Mesothelial cell of epicardium (in vitro differentiated cells): ENCODE measurements at places on chromosomes 16 and 17.

DNA sequence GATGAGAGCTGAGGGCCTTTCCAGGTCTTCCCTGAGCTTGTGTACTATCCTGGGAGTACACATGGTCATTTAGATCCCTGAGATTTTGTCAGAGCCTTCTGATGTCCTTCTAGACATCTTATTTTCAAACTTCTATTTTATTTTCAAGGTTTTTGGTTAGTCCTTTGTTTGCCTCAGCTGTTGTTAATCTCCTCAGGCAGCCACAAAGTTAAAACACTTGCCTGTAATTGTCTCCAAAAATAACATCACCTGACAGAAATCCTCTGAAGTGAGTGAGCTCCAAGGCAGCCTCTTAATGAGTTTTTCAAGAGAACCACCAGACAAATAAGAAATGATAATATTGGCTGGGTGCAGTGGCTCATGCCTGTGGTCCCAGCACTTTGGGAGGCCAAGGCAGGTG is 43.8 kb upstream of the CPHXL start:
- no peak for DNase-seq

DNA sequence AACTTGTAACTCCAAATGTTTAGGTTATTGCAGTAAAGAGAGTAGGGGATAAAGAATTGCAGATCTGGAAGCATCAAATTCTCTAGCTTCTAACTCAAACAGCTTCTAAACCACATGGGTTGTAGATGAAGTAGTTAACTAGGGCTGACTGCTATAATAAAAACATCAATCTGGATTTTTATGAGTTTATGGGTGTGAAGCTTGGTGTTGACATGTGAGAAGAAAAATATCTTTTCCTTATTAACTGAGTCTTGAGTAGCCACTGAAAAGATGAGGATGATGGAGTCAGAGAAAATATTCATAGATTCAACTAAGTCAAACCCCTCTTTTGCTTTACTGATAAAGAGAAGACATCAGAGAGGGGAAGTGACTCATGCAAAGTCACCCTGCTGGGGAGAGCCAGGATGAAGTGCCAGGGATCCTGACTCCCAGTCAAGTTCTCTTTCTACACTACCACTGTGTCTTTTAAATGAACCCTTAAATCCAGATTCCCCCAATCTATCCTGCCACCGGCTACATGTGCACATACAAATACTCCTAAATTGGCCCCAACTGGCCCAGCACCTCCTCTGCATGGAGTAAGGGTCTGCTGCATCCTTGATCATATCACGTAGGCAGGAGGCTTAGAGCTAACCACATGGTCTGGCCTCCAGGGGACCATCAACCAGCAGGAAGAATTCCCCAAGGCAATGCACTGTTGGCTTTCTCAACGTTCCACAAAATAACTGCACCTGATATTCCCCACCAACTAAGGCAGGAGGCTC is 264.0 kb upstream of the CCL2 start:
- no peak for DNase-seq

DNA sequence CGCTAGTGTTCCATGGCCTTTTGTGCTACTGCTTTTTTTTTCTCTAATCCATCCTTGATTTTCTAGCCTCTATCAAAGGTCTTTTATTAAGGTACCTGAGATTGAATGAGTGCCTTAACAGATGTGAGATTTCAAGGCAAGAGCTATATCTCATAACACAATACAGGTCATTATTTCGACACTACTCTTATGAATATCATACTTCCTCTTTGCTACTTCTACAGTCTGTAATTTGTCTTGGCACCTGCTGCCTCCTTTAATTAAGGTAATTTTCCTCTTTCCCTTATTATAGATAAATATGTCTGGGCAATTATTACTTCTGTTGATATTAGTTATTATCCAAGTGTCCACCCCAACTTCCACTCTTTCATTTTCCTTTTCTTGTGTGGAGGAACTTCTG is 5.3 kb downstream of the KRT28 start:
- no peak for DNase-seq

- no peak for DNase-seq
Measured at GRCh38 chr16:10490141-10490540, 90.3 kb downstream of the EMP2 start.

GRCh38 chr16:87658564-87659225 is 56.4 kb downstream of the JPH3 start:
- DNase-seq: no peak

DNA sequence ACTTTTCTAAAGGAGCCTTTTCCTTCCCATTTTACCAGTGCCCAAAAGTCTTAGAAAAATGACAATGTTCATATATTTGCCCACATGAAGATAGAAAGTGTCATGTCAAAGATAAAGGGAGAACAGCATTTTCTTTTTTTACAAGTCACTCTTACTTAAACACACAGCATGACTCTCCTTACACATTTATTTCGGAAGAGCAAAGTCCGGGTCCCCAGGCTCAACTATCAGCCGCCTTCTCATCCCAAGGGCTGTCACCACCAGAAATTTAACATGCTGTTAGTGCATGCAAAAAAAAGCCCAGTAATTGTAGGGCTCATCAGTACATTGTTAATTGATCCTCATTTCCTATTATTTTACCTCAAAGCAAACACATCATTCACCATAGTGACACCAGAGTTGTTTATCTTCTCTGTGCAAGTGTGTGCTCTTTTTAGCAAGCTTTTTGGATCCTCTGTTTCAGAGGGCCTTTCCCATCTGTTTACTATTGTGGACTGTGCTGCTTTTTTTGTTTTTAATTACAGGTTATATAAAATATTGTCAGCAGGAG is 560.3 kb downstream of the WWOX start:
- no peak for DNase-seq

DNA sequence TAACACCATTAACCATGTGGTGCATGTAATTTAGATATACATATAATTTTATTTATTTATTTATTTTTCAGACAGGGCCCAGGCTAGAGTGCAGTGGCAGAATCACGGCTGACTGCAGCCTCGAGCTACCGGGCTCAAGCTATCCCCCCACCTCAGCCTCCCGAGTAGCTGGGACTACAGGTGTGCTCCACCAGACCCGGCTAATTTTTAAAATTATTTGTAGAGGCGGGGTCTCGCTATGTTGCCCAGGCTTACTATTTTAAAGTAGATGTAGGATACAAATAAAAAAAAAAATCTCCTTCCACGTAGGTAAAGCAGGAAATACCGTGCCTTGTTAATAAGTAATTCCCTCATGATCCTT is 446 bp upstream of the COQ7 start:
- DNase-seq: no peak

DNA sequence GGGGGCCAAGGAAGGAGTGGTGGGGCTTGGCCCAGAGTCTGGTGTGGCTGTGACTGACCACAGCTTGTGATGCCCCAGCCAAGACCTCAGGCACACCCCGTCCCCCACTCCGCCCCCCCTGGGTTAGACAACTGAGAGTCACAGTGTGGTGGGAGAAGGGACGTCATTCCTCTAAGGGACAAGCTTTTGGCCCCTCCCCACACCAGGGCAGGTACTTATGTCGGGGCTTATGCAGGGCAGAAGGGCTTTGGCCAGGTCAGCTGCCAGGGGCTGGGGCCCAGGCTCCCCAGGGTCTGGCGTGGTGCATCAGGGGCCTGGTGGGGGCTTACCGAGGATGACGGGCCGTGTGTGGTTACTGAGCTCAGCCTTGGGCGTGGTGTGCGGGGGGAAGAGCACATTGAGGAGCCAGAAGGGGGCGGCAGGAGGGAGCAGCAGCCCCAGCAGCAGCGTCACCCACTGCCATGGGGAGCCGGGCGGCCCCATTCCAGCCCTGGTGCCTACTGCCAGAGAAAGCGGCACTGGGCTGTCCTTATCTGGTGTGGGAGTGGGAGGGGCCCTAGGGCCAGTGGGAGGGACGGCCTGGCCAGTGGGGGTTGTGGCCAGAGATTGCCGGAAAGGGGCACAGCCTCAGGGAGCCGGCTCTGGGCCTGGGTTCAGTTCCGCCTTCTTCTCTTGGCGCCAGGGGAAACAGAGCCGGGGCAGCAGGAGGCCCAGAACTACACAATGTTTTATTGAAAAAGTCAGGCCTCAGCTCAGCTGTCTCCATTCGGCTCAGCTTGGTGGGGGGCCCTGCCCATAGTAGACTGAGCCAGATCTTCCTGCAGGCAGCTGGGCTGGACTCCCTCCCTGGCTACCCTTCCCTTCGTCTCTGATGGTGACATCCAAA is at the start of gene LCAT:
Gene LCAT, minus strand, starts transcription at position 502 of the 886 bp plus-strand sequence. Its CDS starts 19 bp downstream, at position 483.
- no peak for DNase-seq

- DNase-seq: no peak
Measured at GRCh38 chr16:9060225-9060624, 31.2 kb upstream of the HAPSTR1 start.

DNA sequence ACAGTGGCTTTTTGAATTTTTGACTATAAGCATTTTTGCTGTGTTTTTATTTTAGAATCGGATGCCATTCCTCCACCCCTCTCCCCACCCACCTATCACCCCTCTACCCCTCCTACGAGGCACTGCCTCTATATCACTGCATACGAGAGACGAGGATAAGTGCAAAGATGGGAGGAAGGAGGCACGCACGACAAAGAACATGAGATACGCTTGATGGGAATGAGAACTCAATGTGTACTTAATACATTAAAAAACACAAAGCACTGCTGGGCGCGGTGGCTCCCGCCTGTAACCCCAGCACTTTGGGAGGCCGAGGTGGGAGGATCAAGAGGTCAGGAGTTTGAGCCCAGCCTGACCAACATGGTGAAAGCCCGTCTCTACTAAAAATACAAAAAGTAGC is 8.8 kb upstream of the USP43 start:
- no peak for DNase-seq

DNA sequence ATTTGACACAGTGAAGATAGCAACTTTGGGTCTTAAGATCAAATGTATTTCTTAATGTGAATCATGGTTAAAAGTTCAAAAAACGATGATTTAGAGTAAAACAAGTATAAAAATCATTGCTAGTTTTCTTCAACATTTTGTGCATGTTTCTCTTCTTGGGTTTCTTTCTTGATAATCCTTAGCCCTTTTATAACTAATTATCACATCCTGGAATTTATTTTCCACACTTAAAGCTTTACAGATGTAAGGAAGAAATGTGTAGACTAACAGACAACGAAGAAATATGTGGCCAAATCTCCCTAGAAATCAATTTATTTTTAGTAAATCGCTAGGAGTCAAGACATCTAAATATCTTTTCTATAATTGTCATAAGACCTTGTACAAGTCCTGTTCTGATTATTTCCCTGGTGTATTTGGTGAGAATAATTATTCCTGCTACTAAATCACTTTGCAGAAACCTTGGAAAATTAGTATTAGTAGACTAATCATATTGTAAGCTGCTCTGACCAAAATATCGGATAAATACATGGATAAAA is 4.9 kb downstream of the NACA2 start:
- no peak for DNase-seq

- no peak for DNase-seq
Measured at GRCh38 chr17:66403846-66404556, 101.6 kb downstream of the PRKCA start.
